Gastroesophageal sphincter (tissue), 4 donors: ENCODE measurements at places on chromosomes 4 and X. TPM values are rescaled to one million over a fixed set of nuclear protein-coding genes. Genes with fewer than 3 reads are reported as not detected.
A peak's percentile ranks its signal among the peaks of the same experiment; 100 is the strongest.

DNA sequence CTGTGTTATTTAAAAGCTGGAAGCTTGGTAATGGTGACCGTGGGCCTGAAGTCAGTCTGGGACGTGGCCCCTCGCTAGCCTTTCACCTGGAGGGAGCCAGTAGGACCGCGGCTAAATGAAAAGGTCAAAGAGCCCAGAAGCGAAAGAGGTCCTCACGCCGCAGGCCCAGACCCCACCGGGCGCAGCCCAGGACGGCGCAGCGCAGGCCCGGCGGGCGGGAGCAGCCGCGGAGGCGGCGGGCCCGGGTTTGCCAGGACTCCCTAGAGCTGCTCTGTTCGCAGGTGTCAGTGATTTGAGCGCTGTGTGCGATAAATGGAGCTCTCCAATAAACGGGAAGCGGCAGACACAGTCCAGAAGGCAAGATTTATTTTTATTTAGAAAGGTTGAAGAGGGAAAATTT, 56.2 kb upstream of the STIM2 start:
- no peak for ATAC-seq

DNA sequence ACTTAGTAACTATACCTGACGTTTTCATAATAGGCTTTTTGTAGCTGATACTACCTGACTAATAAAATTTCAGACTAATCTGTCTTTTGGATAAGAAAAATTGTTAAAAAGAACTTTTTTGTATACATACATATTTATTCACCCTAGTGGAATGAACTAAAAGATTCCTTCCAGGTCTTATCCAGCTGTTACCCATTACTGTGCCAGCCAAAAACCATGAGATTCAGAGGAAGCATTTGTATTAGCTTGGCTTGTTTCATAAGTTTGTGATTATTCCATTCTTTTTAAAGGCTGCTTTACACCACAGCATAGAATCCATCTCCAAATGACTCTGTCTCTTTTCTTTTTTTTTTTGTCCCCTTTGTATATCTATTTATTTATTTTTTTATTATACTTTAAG, 149.4 kb downstream of the FAT4 start:
- ATAC-seq = no peak

- peak; percentile 79 for ATAC-seq
Measured at GRCh38 chr4:42306221-42307109, 90.8 kb upstream of the SHISA3 start.

GRCh38 chr4:57097711-57098110, 12.5 kb downstream of the IGFBP7 start:
- ATAC-seq = no peak

GRCh38 chr4:98838977-98839618, 89.8 kb downstream of the EIF4E start:
- peak; percentile 43 for ATAC-seq

GRCh38 chrX:53163436-53163835, 61.6 kb downstream of the KDM5C start:
- ATAC-seq = no peak

GRCh38 chrX:119303137-119303536, 67.1 kb downstream of the PGRMC1 start:
- ATAC-seq = no peak

GRCh38 chrX:111411557-111411956, 435 bp downstream of the DCX start:
- no peak for ATAC-seq

GRCh38 chr4:171266671-171267070, 546.5 kb upstream of the GALNTL6 start:
- no peak for ATAC-seq

TMEM255A gene
- 2.9 TPM for total RNA-seq
